ENCODE measurements at places on chromosomes 3 and 15.

GRCh38 chr15:74400313-74400860 lies 32.9 kb upstream of the CYP11A1 start:
- DNase-seq, result peak; percentile 67

DNA sequence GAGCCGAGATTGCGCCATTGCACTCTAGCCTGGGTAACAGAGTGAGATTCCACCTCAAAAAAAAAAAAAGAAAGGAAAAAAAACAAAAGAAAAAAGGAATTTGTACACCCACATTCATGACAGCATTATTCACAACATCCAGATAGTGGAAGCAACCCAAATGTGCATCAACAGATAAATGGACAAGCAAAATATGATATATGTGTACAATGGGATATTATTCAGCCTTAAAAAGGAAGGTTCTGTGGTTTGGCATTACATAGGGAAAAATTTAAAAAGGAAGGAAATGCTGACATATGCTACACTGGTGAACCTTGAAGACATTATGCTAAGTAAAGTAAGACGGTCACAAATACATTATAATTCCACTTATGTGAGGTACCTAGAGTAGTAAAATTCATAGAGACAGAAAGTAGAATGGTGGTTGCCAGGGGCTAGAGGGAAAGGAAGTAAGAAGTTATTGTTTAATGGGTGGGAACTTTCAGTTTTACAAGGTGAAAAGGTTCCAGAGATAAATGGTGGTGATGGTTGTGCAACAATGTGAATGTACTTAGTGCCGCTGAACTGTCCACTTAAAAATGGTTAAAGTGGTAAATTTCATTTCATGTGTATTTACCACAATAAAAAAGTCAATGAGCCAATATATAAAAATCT lies 118.5 kb downstream of the MYLK start:
- no peak for DNase-seq

GRCh38 chr3:62950210-62950609 lies 75.0 kb upstream of the CADPS start:
- DNase-seq, result no peak

DNA sequence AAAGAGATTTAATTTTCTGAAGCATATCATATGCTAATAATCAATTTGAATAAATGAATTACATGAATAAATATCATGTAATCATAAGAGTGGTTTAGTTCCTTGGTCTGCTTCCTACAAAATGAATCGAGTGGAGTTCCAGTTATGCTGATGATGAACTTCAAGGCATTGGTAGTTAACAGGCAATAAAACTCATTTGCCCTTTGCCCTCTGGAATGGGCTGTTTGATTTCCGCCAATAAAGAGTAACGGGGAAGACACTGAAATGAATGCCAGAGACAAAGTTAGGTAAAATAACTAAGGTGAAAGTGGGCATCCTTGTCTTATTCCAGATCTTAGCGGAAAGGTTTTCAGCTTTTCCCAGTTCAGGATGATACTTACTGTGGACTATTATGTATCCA lies 90.1 kb downstream of the C3orf38 start:
- DNase-seq, result no peak
